Activated CD8-positive, alpha-beta memory T cell treated with anti-CD3 and anti-CD28 coated beads for 24 hours (primary cell): ENCODE measurements at places on chromosomes 11 and 22.

DNA sequence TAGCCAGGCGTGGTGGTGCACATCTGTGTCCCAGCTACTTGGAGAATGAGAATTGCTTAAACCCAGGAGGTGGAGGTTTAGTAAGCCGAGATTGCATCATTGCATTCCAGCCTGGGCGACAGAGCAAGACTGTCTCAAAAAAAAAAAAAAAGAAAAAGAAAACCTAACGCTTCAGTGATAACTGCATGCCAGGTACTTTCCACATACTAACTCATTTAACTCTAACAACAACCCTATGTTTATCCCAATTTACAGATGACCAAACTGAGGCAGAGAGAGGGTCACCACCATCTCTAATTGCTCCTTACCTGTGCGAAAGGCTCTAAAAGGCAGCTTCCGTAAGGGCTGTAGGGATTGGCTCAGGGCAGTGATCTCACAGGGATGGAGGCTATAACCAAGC lies 11.6 kb downstream of the PISD start:
- no peak for DNase-seq

DNA sequence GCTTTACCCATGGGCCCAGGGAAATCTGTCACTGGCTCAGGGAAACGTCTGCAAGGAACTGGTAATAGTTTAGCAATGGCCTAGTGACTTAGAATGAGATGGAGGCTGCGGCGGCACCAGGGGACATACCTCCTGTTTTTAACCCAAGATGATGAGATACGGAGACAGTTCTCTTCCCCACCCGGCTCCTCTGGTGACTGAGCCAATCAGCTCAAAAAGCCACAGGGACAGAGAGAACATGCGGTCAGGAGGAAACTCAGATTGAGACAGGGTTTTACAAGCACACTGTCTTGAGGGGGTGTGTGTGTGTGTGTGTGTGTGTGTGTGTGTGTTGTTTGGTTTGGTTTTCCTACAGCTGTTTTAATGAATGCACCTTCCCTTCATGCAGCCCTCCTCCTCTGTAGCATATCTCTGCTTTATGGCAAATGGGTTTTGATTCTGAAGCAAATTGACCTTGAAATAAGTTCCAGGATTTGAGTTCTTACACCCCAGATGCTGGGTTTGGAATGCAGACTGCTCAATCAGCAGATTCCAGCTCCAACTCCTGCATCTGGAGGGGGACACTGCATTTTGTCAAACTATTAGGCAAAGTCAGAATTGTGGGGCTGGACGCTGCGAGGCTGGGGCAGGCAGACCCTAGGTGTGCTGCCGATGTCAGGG lies 246.2 kb downstream of the NTM start:
- DNase-seq, result no peak

GRCh38 chr11:114251815-114252337 lies 44.3 kb upstream of the NNMT start:
- DNase-seq, result no peak

- DNase-seq, result peak; percentile 41
Observed at GRCh38 chr22:47100646-47101200, 338.3 kb downstream of the TBC1D22A start.

- DNase-seq, result no peak
Observed at GRCh38 chr11:68431984-68432645, 28.4 kb upstream of the PPP6R3 start.

GRCh38 chr22:21698430-21699329 lies 32.9 kb downstream of the PPIL2 start:
- no peak for DNase-seq

DNA sequence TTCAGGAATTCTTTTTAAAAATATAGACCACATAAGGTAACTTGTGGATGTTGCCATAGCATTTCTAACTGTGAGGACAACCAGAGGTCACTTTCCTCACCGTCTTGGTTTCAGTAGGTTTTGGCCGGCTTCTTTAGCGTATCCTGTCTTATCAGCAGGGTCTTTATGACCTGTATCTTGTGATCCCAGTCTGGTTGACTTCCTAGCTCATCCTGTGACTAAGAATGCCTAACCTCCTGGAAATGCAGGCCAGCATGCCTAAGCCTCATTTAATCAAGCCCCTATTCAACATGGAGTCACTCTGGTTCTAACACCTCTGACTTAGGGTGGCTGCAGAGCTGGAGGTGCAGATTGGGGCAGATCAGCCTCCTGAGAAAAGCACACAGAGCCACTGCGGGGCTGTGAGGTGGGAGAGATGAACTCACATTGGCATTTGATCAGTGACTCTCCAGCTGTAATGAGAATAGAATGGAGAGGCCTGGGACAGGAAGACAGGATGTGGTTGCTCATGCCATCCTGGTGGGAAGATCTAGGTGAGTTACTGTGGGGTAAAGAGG lies 41.1 kb upstream of the TOP3B start:
- DNase-seq, result no peak

- DNase-seq, result no peak
Observed at GRCh38 chr11:75526192-75526541, 426 bp upstream of the GDPD5 start.

- no peak for DNase-seq
Observed at GRCh38 chr11:465896-466530, 15.9 kb downstream of the PTDSS2 start.

DNA sequence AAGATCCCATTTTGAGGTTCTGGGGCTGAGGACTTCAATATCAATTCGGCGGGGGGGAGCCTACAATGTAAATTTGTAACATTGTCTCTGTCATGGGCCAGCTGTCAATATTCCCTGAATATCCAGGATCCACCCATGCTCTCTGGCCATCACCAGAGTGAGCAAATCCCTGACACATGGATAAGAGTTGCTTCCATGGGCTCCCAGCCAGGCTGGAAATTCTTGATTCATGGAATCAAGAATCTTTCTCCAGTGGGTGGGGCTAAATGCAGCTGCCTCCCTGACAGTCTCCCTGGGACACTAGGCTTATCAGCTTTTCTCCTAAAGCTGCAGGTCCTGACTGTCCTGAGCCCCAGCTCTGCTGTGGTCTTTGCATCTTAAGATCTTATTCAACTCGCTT lies 86.9 kb upstream of the IGLL5 start:
- DNase-seq, result no peak
